Cortex of kidney (tissue), 1 donor: ENCODE measurements at places on chromosomes 1 and 21.

DNA sequence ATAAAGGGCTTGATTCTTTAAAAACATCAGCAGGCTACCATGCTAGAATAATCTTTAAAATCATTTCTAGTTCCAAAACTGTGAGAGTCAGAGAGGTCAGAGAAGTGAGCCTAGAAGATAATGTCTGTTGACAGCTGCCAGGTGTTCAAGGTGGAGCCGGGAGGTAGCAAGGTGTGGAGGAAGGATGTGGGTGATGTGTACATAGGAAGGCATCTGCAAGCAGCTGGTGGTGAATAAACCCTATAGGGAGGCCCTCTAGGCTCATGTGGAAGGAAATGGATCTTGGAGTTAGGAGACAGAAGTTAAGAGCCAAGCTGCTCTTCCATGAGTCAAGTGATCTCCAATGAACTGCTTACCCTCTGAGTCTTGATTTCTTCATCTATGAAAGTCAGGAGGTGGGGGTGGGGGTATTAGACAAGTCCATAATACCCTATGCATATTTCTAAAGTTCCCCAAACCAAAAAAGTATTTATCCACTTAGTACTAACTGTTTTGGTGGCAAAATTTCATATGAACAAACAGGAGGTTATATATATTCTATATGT is 266.3 kb downstream of the RHOU start:
- DNase-seq, result no peak

GRCh38 chr1:904310-904950 is 19.3 kb upstream of the SAMD11 start:
- no peak for DNase-seq

DNA sequence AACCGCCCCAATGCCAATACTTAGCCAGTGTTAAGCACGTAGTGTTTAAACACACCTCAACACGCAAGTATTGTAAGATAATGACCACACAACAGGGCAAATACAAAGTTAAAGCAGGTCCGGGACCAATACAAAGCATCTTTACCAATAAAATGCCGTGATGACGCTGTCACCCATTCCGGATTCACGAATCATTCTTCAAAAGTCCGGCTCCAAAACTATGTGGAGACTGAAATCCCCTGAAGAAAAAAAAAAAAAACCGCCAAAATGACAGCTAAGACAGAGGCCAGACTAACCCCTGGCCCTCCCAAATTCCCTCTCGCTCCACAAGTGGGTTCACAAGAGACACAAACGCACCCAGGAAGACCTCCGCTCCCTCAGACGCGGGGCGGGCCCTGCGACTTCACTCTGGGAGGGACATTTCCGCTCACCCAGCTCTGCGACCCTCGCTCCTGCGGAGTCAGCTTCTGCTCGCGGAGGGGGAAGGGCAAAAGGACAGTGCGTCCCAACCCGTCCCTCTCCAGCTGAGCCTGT is 625 bp upstream of the DARS2 start:
- peak; percentile 35 for DNase-seq

DNA sequence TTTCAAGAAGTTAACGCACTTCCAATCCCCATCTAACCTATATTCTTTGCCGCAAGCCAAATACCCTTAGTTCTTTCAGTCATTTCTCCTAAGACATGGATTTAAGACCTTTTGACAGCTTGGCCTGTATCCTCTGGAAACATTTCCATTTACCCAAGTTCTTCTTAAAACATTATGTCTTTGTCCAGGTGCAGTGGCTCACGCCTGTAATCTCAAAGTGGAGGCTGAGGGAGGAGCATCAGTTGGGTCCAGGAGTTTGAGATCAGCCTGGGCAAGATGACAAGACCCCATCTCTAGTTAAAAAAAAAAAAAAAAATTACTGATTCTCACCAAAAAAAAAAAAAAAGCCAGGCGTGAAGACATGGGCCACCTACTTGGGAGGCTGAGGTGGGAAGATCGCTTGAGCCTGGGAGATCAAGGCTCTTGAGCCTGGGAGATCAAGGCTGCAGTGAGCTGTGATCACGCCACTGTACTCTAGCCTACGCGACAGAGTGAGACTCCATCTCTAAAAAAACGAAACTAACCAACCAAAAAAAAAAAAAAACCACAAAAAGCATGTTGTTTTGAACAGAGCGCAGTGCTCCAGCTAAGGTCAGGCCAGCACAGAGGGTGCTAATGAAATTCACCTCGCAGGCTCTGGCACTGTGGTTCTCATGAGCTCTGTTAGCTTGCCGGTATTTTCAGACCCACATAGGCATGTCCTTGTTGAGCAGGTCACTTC is 36.0 kb downstream of the NUAK2 start:
- no peak for DNase-seq

DNA sequence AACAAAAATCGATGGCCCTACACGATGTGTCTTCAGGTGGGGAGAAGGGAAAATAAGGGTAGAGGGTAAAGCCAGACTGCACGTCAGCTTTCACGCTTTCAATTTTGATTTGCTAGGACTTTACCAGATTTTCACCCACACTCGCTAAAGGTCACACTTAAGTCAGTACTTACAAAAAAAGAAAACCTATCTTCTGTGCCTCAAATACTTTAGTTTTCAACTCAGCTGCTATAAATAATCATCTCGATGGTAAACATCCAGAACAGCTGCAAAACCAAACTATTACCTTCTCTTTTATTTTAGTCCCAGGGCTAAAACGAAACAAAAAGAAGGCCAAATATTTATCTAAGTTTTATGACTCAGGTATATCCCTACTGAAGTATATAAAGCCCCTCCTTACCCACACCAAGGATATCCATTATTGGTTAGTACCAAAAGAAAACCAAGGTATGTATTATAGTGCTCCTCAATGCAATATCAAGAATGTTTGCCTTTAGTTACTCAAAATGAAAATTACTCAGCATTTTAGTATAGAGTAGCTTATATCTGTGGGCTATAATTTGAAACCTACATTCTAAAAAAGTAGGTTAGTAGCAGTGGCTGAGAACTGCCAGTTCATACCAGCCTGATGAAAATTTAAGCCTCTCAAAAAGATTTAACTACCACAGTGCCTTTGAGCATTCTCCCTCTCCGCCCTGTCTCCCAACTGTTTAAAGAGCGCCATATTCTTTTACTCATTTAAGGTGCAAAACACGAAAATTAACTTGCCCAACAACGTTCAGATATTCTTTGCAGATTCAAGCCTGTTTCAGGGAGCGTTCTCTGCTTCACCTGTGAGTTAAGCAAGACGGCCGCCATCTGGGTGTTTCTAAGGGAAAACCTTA is 1.5 kb downstream of the CSDE1 start:
- DNase-seq, result no peak

DNA sequence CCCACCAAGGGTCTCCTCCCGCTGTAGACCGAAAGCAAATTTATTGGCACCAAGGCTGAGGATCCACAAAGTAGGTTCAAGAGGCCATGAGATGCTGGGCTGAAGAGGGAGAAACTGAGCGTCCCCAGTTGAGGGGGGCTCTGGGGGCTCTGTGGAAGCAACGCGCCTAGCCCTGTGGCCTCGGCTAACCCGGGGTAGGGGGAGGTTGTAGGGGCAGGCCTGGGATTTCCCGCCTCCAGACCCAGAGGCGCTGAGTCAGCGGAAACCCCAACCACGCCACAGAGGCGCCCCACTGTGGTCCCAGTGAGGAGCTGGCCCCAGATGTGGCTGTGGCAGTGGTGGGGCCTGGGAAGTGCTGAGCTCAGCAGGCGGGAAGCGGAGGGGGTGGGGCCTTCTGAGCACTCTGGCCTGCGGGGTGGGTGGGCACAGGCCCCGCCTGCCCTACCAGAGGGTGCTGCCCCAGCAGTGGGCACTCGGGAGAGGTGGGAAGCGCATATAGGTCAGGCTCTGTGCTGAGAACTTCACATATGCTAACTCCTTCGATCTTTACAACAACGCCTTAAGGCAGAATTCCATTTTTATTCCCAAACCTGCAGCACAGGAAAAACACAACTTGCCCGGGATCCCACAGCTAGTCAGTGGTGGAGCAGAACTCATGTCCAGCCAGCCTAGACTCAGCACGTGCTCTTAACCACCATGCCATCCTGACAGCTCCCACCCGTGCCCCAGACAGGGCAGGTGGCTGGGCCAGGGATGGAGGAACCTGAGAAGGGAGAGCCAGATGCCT is 1.5 kb upstream of the COL16A1 start:
- DNase-seq, result no peak

- DNase-seq, result no peak
Measured at GRCh38 chr1:172940174-172940855, 110.4 kb downstream of the TNFSF18 start.

GRCh38 chr1:57269630-57270225 is 154.1 kb downstream of the DAB1 start:
- no peak for DNase-seq

GRCh38 chr1:84145068-84145467 is 997 bp downstream of the PRKACB start:
- DNase-seq, result no peak

DNA sequence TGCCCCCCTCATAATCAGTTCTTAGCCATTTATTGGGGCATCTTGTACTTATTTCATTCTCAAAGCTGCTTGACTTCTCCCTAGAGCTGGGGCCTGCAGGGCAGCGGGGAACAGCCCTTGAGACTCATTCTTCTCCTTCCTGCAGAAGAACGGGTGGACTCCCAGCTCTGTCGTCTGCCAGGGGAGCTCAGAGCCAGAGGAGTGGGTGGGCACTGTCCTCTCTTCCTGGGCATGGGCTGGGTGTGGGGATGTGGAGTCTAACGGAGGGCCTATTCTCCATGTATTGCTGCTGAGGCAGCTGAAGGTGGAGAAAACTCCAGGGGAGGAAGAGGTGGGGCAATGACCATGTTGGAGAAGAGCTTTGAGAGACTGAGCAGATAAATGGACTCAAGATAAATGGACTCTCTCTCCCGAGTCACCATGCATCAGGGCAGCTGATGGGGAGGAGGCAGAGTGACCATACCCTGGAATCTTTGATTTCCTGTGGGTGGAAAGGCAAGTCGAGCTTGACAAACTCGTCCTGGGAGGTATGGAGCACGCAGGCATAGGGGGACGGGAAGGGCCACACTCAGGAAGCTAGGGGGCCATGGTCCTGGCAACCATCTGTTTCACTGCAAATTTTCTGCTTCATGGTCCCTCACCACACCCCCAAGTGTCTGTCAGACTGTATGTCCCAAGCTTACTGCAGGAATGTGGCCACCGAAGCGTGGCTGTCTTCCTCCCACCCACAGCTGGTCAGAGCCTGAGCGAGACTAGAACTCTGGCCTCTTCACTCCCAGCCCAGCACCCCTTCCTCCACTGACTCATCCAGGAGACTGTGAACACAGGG is 56.9 kb upstream of the ATP2B4 start:
- no peak for DNase-seq

GRCh38 chr1:12194666-12195216 is 27.9 kb downstream of the TNFRSF1B start:
- DNase-seq, result no peak

- DNase-seq, result no peak
Measured at GRCh38 chr21:36902331-36902730, 64.1 kb downstream of the HLCS start.

DNA sequence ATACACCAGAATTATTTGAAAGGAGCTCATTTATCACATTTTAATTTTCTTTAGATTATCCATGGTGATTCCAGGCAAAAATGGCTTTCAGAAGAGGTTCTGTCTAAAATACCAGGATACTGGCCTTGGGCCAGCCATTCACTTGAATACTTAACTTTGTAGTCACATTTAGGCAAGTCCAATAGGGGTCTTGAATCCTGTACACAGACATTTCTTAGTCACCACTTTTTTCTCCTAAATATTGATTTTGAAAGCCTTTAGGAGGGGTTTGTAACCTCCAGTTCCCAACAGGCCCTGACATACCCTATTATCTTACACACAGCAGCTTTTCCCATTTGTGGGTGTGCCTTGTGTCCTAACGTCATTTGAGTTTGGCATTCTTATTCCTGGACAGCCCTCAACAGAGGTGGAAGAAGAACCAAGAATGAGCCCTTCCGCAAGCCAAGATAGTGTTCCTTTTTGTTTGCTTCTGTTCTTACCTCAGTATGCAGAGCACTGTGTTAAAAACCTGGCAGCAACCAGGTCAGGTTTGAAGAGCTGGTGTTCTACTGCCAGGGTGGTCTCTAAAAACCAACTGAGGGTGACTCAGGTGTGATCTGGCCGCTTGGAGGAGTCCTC is 19.5 kb downstream of the MAP3K7CL start:
- no peak for DNase-seq

- no peak for DNase-seq
Measured at GRCh38 chr1:14930247-14930965, 223.1 kb upstream of the TMEM51 start.

DNA sequence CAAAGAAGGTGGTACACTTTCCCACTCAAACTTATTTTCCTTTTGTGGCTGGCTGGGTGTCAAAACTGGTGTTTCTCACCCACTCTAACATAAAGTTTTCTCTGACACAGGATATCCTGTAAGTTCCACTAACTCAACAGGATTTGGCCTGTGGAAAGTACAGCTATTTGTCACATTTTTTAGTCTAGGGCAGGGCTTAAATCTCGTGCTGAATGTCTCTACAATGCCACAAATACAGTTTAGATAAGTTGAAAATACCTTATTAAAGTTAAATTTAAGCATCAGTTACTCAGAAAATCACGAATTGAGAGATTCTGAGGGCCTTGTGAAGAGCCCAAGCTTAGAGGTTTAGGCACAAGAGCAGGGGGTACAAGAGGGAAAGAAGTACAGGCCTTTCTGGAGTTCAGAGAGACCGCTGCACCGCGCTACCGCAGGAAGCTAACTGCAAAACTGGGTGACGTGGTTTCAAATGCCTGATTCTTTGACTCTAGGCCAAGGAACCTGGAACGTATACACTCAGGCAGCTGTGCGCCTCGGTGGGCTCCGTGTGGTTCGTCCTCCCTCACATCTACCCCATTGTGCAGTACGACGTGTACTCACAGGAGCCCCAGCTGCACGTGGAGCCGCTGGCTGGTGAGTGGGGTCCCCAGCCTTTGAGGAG is 23.4 kb upstream of the PWP2 start:
- DNase-seq, result no peak

- no peak for DNase-seq
Measured at GRCh38 chr1:31624731-31625514, 7.4 kb downstream of the HCRTR1 start.

DNA sequence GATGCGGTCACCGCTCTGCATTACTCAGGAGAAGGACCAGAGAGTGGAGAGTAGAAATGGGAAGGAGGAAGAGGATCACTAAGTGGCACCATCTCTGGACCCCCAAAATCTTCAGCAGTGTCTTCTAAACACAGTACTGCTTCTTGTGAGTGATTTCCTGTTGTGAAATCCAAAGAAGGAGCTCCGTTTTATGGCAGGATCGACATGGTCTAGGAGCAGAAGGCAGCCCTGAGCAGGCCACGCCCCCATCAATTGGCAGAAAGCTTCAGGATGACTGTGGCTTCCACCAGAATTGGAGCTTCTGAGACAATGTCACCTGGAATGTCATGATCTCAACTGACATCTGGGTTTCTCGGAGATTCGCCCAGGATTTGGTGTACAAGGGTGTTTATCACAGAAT is 171.5 kb downstream of the ADSS2 start:
- DNase-seq, result no peak

DNA sequence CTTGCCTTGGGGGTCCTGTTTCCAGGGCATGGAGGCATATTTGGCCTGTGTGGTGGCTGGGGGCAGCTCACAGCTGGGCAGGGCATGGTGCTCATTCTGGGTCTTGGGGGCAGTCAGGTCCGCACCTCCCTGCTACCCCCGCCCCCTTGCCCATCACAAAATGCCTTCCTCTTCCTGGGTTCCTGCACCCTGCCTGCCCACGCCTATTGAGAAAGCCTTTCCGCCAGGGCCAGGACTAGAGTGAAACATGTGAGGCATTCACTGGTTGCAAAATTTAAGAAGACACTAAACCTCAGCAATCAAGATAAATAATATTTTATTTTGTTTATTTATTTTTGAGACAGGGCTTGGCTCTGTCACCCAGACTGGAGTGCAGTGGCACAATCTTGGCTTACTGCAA is 19.7 kb downstream of the PTAFR start:
- no peak for DNase-seq
